CD8-positive, alpha-beta memory T cell (primary cell): ENCODE measurements at places on chromosomes 7 and 10. TPM values are rescaled to one million over a fixed set of nuclear protein-coding genes. Genes with fewer than 3 reads are reported as not detected.

The C10orf143 gene
- total RNA-seq = 5.7 TPM

The NEUROD6 gene
- not detected for total RNA-seq

The AEBP1 gene
- total RNA-seq = 8.9 TPM

The TAS2R5 gene
- total RNA-seq = 1.3 TPM

The CUX1 gene
- 23.6 TPM for total RNA-seq

The TLX1 gene
- not detected for total RNA-seq
